ENCODE measurements at places on chromosomes 4 and X.

- no peaks in the 10 kb centered on the region for H3K36me3 ChIP-seq
- H3K4me3 ChIP-seq: no peak overlapping the region
- no peaks in the 10 kb centered on the region for H3K4me1 ChIP-seq
- H3K27me3 ChIP-seq: no peaks in the 10 kb centered on the region
Observed at GRCh38 chr4:1583051-1583785, 100.9 kb downstream of the FAM53A start.

GRCh38 chr4:109010521-109010920 is 247.7 kb upstream of the ETNPPL start:
- H3K4me3 ChIP-seq: no peak overlapping the region
- H3K4me1 ChIP-seq: peaks cover 4% of the 10 kb centered on the region
- DNase-seq: no peak
- no peak overlapping the region for H3K27ac ChIP-seq
- H3K36me3 ChIP-seq: no peaks in the 10 kb centered on the region

GRCh38 chrX:2427147-2427546 is 73.6 kb downstream of the DHRSX start:
- H3K4me3 ChIP-seq: no peak overlapping the region
- peaks cover 36% of the 10 kb centered on the region for H3K36me3 ChIP-seq
- H3K4me1 ChIP-seq: peaks cover 2% of the 10 kb centered on the region
- H3K27me3 ChIP-seq: no peaks in the 10 kb centered on the region

- no peak overlapping the region for H3K27ac ChIP-seq
- H3K4me3 ChIP-seq: no peak overlapping the region
- peaks cover 40% of the 10 kb centered on the region for H3K36me3 ChIP-seq
Observed at GRCh38 chrX:97398030-97398551, 514.4 kb downstream of the RPA4 start.

DNA sequence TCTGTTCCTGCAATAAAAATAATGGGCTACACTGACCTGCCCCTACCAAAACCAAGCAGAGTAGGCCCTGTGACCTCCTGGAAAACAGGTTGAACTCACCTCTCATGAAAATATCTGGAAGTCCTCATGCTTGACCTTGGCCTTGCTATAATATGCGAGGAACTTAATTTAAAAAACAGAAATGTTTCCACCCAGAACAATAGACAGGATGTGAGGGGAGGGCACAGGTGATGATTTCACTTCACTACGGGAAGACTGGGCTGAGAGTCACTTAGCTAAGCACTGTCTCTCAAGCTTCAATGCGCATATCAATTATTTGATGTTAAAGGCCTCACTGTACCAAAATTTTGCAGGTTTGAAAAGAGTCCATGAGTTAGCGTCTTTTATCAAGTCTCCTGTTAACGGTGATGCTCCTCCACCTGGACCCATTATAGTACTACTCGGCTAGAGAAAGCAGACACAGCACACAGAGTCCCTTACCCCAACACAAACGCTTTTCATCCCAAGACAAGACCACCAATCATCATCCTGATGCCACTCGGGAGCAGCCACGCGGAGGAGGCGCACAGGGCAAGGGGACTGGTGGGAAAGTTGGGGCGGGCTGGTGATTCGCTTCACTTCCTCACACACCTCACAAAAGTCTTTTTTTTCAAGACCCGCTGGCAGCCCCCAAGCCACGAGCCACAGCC is 25.9 kb downstream of the ZNF721 start:
- H3K4me1 ChIP-seq: no peaks in the 10 kb centered on the region
- no peak overlapping the region for H3K27ac ChIP-seq
- DNase-seq: no peak
- H3K36me3 ChIP-seq: peaks cover 51% of the 10 kb centered on the region
- peak overlapping the region; percentile 93 for H3K4me3 ChIP-seq
- H3K27me3 ChIP-seq: no peaks in the 10 kb centered on the region

GRCh38 chr4:39353478-39354253 is 12.5 kb downstream of the RFC1 start:
- H3K4me3 ChIP-seq: no peak overlapping the region
- no peaks in the 10 kb centered on the region for H3K27me3 ChIP-seq
- no peak for DNase-seq

GRCh38 chr4:128512767-128513322 is 225.2 kb upstream of the PGRMC2 start:
- H3K4me3 ChIP-seq: no peak overlapping the region
- H3K36me3 ChIP-seq: no peaks in the 10 kb centered on the region
- H3K4me1 ChIP-seq: peaks cover 5% of the 10 kb centered on the region
- H3K27me3 ChIP-seq: no peaks in the 10 kb centered on the region

- no peaks in the 10 kb centered on the region for H3K36me3 ChIP-seq
- no peaks in the 10 kb centered on the region for H3K4me1 ChIP-seq
- no peak for DNase-seq
- no peaks in the 10 kb centered on the region for H3K27me3 ChIP-seq
- H3K27ac ChIP-seq: no peak overlapping the region
Observed at GRCh38 chrX:56726605-56727004, 2.4 kb upstream of the NBDY start.

GRCh38 chr4:158940271-158940670 is 162.6 kb upstream of the RAPGEF2 start:
- DNase-seq: no peak
- H3K27me3 ChIP-seq: no peaks in the 10 kb centered on the region
- H3K36me3 ChIP-seq: no peaks in the 10 kb centered on the region
- H3K4me3 ChIP-seq: no peak overlapping the region
- peaks cover under 1% of the 10 kb centered on the region for H3K4me1 ChIP-seq

- H3K36me3 ChIP-seq: peaks cover 75% of the 10 kb centered on the region
- DNase-seq: no peak
- no peak overlapping the region for H3K27ac ChIP-seq
- H3K27me3 ChIP-seq: no peaks in the 10 kb centered on the region
Observed at GRCh38 chr4:3516061-3516835, 16.0 kb downstream of the LRPAP1 start.

- H3K27me3 ChIP-seq: no peaks in the 10 kb centered on the region
- H3K4me1 ChIP-seq: peaks cover 3% of the 10 kb centered on the region
- no peak overlapping the region for H3K27ac ChIP-seq
- peaks cover 3% of the 10 kb centered on the region for H3K36me3 ChIP-seq
- DNase-seq: no peak
- H3K4me3 ChIP-seq: no peak overlapping the region
Observed at GRCh38 chr4:56123051-56123450, 174.3 kb downstream of the CEP135 start.

GRCh38 chr4:1604181-1604705 is 79.9 kb downstream of the FAM53A start:
- DNase-seq: no peak
- no peaks in the 10 kb centered on the region for H3K36me3 ChIP-seq
- no peak overlapping the region for H3K4me3 ChIP-seq

DNA sequence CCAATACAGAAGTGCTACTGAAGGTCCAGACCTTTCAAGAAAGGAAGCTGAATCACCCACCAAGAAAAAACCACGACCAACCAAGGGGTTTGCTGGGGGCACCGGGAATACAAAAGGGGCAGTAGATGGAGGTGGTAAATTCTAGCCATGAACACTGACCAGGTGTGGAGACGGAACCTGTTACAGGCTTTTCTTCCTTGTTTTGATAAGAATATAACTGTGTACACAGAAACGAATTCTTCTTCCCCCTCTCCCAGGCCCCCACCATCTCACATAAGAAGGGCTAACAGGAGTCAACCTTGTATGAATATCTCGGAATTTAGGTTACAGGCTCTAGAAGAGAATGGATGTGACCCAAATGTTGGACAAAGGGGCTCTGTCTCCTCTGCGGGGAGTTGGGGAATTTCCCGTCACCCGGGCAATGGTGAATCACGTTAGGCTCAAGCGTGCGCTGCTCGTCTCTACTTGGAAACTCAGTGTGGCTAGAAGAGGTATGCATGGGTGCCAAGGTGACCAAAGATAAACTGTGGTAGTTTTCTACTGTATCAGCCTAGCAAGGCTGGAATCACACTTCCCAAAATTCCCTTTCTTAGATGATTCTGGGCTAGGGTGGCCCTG is 87.0 kb downstream of the AFAP1 start:
- H3K4me3 ChIP-seq: no peak overlapping the region
- H3K27ac ChIP-seq: no peak overlapping the region
- no peaks in the 10 kb centered on the region for H3K4me1 ChIP-seq
- no peaks in the 10 kb centered on the region for H3K36me3 ChIP-seq
- H3K27me3 ChIP-seq: no peaks in the 10 kb centered on the region
- no peak for DNase-seq

GRCh38 chrX:13284570-13284969 is 35.3 kb downstream of the ATXN3L start:
- no peak overlapping the region for H3K27ac ChIP-seq
- H3K4me3 ChIP-seq: no peak overlapping the region
- peaks cover 2% of the 10 kb centered on the region for H3K4me1 ChIP-seq

DNA sequence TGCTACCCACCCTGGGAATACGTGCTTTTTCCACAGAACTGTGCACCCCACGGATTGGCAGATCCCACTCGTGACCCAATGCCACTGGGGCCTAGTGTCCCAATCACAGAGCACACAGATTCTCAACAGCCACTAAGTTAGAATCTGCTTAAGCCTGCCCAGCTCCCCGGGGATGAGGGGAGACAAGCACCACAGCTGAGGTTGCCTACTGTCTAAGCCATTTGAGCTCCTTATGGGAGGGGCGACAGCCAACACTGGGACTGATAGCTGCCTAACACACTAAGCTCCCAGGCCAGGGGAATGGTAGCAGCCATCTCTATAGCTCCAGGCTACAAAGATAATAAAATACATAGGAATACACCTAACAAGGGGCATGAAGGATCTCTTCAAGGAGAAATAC is 93.5 kb upstream of the GUCY1A1 start:
- no peak overlapping the region for H3K4me3 ChIP-seq
- H3K4me1 ChIP-seq: no peaks in the 10 kb centered on the region
- no peak overlapping the region for H3K27ac ChIP-seq

DNA sequence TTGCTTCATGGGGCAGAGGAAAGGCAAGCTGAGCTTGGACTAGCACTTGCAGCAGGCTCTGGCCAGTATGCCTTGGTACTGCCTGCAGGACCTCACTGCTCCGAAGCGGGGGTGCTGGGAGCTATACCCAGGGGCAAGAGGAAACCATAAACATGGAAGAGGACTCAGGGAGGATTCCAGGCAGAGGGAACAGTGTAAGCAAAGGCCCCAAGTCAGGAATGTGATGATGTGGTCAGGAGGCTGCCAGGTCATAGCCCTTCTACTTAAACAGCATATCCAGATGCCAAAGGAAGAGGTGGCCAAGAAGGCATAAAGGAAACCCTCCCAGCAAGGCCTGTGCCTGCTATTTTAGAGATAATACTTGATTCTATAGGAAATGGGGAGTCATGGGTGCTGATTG is 31.1 kb downstream of the RAB40AL start:
- peaks cover 18% of the 10 kb centered on the region for H3K36me3 ChIP-seq
- H3K4me1 ChIP-seq: no peaks in the 10 kb centered on the region
- no peak overlapping the region for H3K4me3 ChIP-seq
- H3K27ac ChIP-seq: no peak overlapping the region
- no peak for DNase-seq

GRCh38 chr4:117796677-117797076 is 237.6 kb upstream of the NDST3 start:
- H3K4me1 ChIP-seq: no peaks in the 10 kb centered on the region
- H3K27ac ChIP-seq: no peak overlapping the region
- H3K36me3 ChIP-seq: no peaks in the 10 kb centered on the region
- H3K4me3 ChIP-seq: no peak overlapping the region

- H3K27ac ChIP-seq: no peak overlapping the region
- H3K4me3 ChIP-seq: no peak overlapping the region
- peak; percentile 45 for DNase-seq
- no peaks in the 10 kb centered on the region for H3K36me3 ChIP-seq
Observed at GRCh38 chr4:89254847-89255246, 52.8 kb downstream of the GPRIN3 start.

DNA sequence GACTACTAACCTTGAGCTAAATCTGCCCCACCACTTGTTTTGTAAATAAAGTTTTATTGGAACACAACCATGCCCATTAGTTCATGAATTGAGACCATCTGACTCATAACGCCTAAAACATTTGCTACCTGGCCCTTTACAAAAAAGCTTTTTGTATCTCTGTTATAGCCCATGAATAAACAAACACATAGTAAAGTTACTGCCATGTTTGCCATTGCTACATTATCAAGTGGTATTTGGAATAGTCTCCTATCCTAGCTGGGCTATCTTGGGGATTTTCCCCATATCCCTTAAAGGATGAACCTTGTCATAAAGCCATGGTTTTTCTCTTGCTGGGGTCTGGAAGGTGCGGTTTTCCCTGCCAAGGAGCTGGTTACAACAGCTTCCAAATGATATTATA is 112.3 kb downstream of the FAM9B start:
- no peak for DNase-seq
- H3K27me3 ChIP-seq: no peaks in the 10 kb centered on the region
- no peaks in the 10 kb centered on the region for H3K36me3 ChIP-seq
- H3K4me3 ChIP-seq: no peak overlapping the region
